ENCODE measurements at places on chromosomes 1 and 21. TPM values are rescaled to one million over a fixed set of nuclear protein-coding genes. Genes with fewer than 3 reads are reported as not detected.

FMO5 gene
- total RNA-seq, result 8.6 TPM

RIPPLY3 gene
- not detected for total RNA-seq

BLACAT1 gene
- total RNA-seq, result not detected

NBPF6 gene
- total RNA-seq, result not detected

BTBD8 gene
- 6.7 TPM for total RNA-seq

IQGAP3 gene
- total RNA-seq, result 0.27 TPM

SPATC1L gene
- 0.54 TPM for total RNA-seq

DIO1 gene
- total RNA-seq, result not detected

SLAMF6 gene
- 0.62 TPM for total RNA-seq

All from gastroesophageal sphincter (tissue), 4 donors.